ENCODE measurements at places on chromosomes 2 and 18.

DNA sequence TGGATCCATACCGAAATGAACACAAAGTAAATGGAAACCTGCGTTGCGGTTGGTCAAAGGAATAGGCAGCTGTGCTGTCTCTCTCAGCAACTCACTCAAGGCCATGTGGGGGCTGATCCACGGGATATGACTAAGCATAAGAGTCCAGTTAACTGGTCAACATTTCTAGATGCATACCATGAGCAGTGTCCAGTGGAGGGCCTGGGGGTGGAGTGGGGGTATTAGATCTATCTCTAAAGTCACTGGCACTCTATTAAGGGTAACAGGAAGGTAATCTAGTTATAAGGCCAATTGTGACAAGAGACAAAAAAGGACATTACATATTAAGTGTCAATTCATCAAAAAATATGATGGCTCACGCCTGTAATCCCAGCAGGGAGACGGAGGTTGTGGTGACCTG is 136.8 kb downstream of the TTC32 start:
- DNase-seq: no peak

DNA sequence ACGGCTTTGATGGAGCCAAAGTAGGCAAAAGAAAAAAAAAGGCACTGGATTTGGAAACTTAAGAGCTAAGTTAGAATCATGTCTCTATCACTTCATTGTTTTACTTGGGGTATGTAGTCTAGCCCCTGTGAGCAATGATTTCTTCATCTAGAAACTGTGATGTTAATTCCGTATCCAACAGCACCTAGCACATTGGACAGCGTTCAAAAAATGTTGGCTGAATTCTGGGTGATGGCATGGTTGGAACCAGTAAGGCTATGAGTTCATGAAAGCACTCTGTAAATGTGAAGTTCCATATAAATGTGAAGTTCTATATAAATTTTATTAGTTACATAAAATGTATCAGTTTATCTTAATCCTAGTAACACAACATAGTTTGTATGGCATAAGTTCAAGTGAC is 308.5 kb upstream of the HNMT start:
- no peak for DNase-seq

DNA sequence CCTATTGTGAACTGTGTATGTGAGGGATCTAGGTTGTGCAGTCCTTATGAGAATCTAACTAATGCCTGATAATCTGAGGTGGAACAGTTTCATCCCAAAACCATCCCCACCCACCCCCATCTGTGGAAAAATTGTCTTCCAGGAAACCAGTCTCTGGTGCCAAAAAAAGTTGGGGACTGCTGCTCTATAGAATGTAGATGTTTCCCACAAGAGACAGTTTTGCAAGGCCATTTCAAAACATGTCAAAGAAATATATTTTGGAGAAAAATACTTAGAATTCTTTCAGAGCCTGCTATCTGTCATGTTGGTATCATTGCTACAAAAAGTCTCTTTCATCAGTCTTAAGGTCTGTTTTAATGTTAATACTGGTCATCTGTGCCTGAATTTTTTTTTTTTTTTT is 4.1 kb upstream of the SLC39A10 start:
- DNase-seq: no peak

- no peak for DNase-seq
Observed at GRCh38 chr18:49175071-49175470, 224.3 kb upstream of the SMAD7 start.

DNA sequence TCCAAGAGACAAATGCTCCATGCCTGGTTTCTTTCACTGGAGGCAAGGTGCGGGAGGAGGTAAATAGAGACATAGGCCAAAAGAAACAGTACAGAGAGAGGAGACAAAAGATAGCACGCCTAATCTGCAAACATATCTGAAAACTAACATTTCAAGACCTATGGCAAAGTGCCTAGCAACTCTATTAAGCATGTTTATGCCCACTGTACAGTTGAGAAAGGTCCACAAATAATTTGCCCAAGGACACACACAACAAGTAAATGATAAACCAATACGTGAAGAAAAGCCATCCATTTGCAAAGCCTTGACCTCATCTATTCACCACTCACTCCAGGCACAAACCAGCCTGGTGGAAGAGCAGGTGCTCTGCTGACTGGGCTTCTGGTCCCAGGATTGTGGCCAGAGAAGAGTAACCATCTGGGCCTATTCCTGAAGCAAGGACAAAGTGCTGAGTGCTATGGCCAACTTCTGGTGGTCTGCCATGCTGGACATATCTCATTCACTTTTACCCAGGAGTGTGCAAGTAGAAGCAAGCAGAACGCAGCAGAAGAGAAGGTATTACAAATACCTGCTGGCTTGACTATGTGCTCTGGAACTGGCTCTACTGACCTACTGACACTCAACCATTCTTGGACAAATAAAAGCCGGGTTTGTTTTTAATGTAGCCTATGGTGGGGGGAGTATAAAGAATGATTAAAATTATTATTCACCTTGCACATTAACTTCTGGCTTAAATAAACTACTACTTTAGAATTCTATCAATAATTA is 25.3 kb downstream of the TMEM131 start:
- no peak for DNase-seq

DNA sequence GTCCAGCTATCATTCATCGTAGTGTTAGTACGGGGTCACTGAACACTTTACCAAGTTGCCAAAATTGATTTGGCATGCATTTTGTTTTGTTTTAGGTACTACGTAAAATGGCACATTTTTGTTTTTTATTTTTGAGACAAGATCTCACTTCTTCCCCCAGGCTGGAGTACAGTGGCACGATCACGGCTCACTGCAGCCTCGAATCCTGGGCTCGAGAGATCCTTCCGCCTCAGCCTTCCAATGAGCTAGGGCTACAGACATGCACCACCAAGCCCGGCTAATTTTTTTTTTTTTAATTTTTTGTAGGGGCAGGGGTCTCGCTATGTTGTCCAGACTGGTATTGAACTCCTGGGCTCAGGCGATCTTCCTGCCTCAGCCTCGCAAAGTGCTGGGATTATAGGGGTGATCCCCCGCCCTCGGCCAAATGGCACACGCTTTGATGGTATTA is 786 bp downstream of the TAF1B start:
- no peak for DNase-seq

DNA sequence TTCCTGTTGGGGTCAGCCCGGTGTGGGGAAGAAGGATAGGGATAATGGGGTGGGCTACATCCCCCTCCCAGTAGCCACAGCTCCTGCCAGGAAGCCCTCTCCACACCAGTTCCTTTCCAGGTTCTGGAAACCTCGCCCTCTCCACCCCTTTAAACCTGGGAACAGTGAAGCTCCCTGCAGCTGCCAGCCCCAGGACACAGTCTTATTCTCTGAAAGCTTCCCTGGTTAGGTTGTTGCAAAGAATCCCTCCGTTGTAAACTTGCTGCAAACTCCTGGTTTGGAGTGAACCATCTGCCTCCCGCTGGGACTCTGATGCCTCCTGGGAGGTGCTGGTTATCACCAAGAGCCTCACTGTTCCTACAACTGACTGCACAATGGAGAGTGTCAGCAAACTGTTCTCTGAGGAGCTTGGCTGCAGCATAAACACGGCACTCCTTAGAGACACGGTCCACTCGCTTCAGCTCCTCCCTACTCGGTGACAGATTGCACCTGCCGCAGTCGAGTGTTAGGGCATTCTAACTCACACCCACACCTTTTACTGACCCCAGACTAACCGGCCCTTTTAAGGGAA is 261.8 kb upstream of the RAB6C start:
- no peak for DNase-seq

DNA sequence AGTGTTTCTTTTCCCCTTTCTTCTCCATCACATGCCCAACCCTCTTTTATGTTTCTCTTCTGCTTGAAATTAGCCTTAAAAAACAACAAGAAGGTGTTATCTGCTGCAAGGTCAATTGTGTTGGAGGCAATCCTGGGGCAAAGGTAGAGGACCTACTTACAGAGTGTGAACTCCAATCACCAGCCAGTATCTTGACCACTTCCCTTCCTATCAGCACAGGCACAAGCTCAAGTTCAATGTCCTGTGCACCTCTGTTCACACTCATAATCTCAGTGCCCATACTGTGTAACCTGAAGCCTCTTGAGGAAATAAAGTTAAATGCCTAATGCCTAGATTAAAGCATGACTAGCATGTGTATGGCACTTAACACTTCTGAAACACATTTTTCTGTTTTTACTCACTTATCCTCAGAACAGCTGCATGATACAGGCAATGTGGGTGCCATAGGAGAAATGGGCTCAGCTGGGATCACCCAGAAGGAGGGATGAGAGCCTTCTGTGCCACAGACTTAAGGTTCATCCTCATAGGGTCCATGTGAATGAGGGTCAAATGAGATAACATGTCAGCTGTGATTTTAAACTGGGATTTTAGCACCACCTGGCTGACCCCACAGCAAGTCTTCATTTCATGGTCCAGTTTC is 701.5 kb downstream of the BCL11A start:
- no peak for DNase-seq

- no peak for DNase-seq
Observed at GRCh38 chr2:148684507-148684906, 40.0 kb downstream of the EPC2 start.

- DNase-seq: no peak
Observed at GRCh38 chr2:226183033-226183432, 616.6 kb downstream of the IRS1 start.

DNA sequence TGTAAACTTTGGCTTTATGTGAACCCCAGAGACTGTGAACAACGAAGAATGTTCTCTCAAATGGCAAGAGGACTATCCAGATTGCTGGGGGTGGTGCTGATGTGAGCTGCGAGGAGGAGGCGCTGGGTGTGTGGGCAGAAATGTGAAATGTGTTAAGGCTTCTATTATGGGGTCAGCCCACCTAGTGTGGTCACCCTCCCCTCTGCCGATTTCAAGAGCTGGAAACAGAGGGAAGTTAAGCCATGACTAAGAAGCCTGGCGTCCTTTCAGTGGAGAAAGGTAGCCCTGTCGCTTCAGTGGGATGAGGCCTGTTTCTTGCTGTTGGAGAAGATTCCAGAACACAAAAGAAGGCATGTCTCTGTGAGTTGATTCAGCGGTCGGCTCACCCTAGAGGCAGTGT is 89.0 kb upstream of the KCTD1 start:
- DNase-seq: no peak

Data from germinal center (tissue), 1 donor.